Activated CD4-positive, alpha-beta T cell treated with anti-CD3 and anti-CD28 coated beads, Interleukin-2, amount 50 U/mL, for 4 hours (primary cell): ENCODE measurements at places on chromosomes 1 and 21.

GRCh38 chr1:43664369-43664768, 14.4 kb downstream of the KDM4A start:
- no peak for DNase-seq

GRCh38 chr1:157025385-157025784, 20.2 kb downstream of the ARHGEF11 start:
- DNase-seq: no peak

- DNase-seq: no peak
Observed at GRCh38 chr1:215083383-215083961, 935 bp downstream of the KCNK2 start.

DNA sequence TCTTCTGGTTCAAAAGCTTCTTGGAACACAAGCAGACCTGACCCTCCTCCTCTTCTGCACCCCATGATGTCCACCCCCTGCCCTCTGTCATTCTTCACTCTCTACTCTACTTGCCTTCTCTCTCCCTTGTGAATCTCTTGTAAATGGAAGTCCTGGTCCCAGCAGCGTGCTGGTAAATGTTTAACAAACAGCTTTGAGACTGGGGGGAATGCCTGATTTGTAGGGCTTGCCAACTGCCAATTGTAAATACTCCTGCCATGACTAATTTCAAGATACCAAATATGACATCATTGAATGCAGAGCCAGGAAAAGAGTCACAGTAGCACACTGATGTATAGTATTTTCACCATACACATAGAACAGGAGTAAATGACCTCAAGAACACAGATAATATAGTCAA, 40.9 kb upstream of the LRRN2 start:
- DNase-seq: no peak

- DNase-seq: no peak
Observed at GRCh38 chr1:40928699-40929098, 50.8 kb upstream of the CTPS1 start.

DNA sequence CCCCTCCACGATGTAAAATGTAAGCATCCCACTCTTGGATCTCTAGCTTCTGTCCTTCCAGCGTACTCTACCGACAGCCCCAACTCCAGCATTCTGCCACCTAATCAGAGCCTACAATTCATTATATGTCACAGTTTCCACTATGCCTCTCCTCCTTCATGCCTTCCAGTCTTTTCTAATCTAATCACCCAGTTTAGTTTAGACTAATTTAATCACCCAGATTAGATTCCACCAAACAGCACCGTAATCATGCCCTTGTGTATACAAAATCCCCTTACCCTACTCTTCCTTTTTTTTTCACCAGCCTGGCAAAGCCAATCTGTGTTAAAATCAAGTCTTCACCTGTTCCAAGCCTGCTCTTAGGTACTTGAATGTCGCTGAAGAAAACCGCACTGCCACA, 49.8 kb upstream of the KANK4 start:
- no peak for DNase-seq
